Endothelial cell of umbilical vein (primary cell): ENCODE measurements at places on chromosomes 3 and 15. TPM values are rescaled to one million over a fixed set of nuclear protein-coding genes. Genes with fewer than 3 reads are reported as not detected.

ISY1 gene
- total RNA-seq, result 50.6 and 59.4 TPM in 2 replicates

KLF15 gene
- total RNA-seq, result 1.4 and 3.0 TPM in 2 replicates

ATP13A5 gene
- not detected in 2 replicates for total RNA-seq

GPR160 gene
- 1.1 and 1.3 TPM in 2 replicates for total RNA-seq

PRTG gene
- 8.2 and 12.4 TPM in 2 replicates for total RNA-seq

EPB42 gene
- not detected in 2 replicates for total RNA-seq

ALPK3 gene
- total RNA-seq, result 36.2 and 41.7 TPM in 2 replicates

GRAMD2A gene
- total RNA-seq, result 0.23 and 0.29 TPM in 2 replicates

PPP1R14D gene
- total RNA-seq, result not detected in 2 replicates

FES gene
- total RNA-seq, result 51.0 and 58.1 TPM in 2 replicates

RASGRP1 gene
- total RNA-seq, result 0.38 TPM in 1 of 2 replicates, not detected in the other

CLDN1 gene
- 0.27 and 0.32 TPM in 2 replicates for total RNA-seq

GOLGA8S gene
- 0.42 and 0.55 TPM in 2 replicates for total RNA-seq

SPESP1 gene
- total RNA-seq, result 1.5 and 3.0 TPM in 2 replicates

ZNF280D gene
- 35.8 and 42.1 TPM in 2 replicates for total RNA-seq

TNK2 gene
- total RNA-seq, result 71.6 and 77.0 TPM in 2 replicates

ARL6IP5 gene
- 111 and 116 TPM in 2 replicates for total RNA-seq

MESP2 gene
- total RNA-seq, result 0.42 TPM in 1 of 2 replicates, not detected in the other

PDE12 gene
- total RNA-seq, result 19.0 and 20.4 TPM in 2 replicates

CASR gene
- not detected in 2 replicates for total RNA-seq

CACNA2D2 gene
- not detected in 2 replicates for total RNA-seq

ACKR4 gene
- 1.4 and 3.2 TPM in 2 replicates for total RNA-seq

CILP gene
- not detected in 2 replicates for total RNA-seq

XCR1 gene
- not detected in 2 replicates for total RNA-seq

GRK7 gene
- total RNA-seq, result not detected in 2 replicates

GPR149 gene
- total RNA-seq, result not detected in 2 replicates

PLOD2 gene
- total RNA-seq, result 193 and 228 TPM in 2 replicates

SRPRB gene
- 59.5 and 69.2 TPM in 2 replicates for total RNA-seq

KCNMB2 gene
- total RNA-seq, result not detected in 2 replicates

GCHFR gene
- 5.5 and 6.3 TPM in 2 replicates for total RNA-seq

TSPAN3 gene
- 202 and 215 TPM in 2 replicates for total RNA-seq

SQOR gene
- 6.6 and 17.9 TPM in 2 replicates for total RNA-seq

ALG1L2 gene
- total RNA-seq, result not detected in 2 replicates

AGBL1 gene
- not detected in 2 replicates for total RNA-seq

MAP1A gene
- 2.1 and 4.8 TPM in 2 replicates for total RNA-seq

PRR20G gene
- total RNA-seq, result not detected in 2 replicates

ITPKA gene
- 0.18 and 0.66 TPM in 2 replicates for total RNA-seq

NAA50 gene
- 152 and 160 TPM in 2 replicates for total RNA-seq

CA12 gene
- 1.8 and 5.9 TPM in 2 replicates for total RNA-seq

HHATL gene
- total RNA-seq, result not detected in 2 replicates
